Left ventricle myocardium superior (tissue), 1 donor: ENCODE measurements at places on chromosomes 1 and 21.

GRCh38 chr1:147091801-147092200 is 80.5 kb downstream of the PRKAB2 start:
- no peak for DNase-seq

DNA sequence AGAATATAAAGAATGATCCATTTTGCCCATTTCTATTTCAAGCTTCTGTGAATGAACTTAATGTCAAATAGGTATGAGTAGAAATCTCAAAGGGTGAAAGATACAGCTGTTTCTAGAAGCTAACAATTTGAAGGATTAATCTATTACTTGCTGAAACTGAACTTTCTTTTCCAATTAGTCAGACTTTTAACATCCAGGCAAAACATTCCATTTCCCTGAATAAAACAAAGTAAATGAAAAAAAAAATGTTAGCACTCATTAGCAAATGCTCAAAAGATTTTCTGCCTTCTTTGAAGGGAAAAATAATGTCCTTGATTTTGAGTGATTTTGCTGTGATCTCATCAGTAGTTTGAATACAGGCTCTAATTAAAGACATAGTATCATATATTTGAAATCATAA is 447.6 kb upstream of the PRMT6 start:
- DNase-seq, result no peak

- no peak for DNase-seq
Observed at GRCh38 chr1:168287237-168287664, 6.6 kb downstream of the TBX19 start.

DNA sequence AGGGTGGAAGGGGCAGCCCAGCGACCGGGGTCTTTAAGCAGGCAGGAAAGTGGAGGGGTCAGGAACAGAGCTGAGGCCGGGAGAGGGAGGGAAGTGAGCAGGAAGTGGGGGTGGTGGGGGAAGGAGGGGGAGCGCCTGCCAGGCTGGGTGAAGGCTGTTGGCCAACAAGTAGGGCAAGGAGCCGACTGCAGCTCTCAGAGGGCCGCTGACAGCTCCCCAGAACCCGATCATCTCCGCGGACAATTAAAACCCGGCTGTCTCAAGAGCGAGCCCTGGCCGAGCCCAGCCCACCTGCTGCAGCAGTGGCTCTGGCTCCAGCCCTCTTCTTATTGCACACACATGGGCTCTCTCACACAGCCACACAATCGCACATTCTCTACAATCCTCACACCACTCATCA is 51.6 kb downstream of the GRIK3 start:
- no peak for DNase-seq

GRCh38 chr1:113434874-113435175 is 44.5 kb downstream of the MAGI3 start:
- DNase-seq, result no peak

- no peak for DNase-seq
Observed at GRCh38 chr1:54996869-54997710, 1.6 kb upstream of the BSND start.

DNA sequence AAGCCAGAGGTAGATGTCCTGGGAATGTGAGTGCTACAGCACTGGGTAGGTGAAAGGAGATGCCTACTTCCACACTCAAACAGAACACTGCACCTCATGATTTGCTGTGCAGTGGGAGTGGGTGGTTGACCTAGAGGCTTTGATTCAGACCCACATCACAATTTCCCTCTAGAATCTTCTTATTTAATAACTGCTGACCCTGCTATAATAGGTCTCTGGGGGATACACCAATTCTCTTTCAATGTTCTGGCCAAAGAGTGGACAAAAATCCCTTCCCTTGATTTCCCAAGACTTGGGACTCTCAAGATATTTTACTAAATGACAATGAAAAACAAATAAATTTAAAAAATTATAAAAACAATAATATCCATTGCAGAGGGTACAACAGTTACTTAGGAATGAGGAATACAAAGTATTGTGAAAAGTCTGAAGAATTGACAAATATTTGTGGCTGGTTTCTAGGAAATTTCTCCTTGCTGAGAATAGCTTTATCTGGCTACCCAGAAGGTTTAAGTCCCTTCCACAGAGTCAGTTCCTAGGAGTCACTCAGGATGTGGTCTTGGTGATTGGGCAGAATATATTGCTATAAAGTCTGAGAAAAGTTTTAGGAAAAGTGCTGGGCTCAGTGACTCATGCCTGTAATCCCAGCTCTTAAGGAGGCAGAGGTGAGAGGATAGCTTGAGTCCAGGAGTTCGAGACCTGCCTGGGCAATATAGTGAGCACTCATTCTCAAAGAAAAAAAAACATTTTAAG is 2.4 kb upstream of the FCGR2A start:
- no peak for DNase-seq
